ENCODE measurements at places on chromosomes 16 and 17.

DNA sequence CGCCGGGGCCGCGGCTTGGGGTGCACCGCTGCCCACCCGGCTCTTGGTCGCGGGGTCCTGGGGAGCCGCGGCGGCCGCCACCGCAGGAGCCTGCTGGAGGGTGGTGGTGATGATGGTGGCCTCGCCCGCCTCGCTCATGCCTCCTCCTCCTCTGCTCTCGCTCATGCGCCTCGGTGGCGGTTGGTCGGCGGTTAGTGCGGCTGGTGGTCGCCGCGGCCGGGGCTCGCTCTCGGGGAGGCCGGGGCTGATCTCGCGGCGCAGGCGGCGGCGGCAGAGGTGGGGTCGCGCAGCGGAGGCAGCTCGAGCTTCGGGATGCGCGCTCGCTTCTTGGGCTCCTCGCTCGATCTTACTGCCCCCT, 41.6 kb downstream of the AHSP start:
- no peak for DNase-seq

- peak; percentile 88 for DNase-seq
These were observed 46.3 kb downstream of the ZNF652 start for GRCh38 chr17:49315551-49316257.

GRCh38 chr16:82157534-82157812, 12.6 kb downstream of the MPHOSPH6 start:
- DNase-seq, result no peak

- DNase-seq, result no peak
These were observed 98.0 kb downstream of the TBC1D16 start for GRCh38 chr17:79937391-79938335.

GRCh38 chr17:300881-301280, 51.7 kb downstream of the RPH3AL start:
- DNase-seq, result no peak

- DNase-seq, result no peak
These were observed 43.0 kb upstream of the CDH8 start for GRCh38 chr16:62079236-62079635.

Data from iris pigment epithelial cell (primary cell).